Left cardiac atrium (tissue), 4 donors: ENCODE measurements at places on chromosomes 5 and 9. TPM values are rescaled to one million over a fixed set of nuclear protein-coding genes. Genes with fewer than 3 reads are reported as not detected.

Gene RELL2
- total RNA-seq, result 1.4 TPM

Gene SLC46A2
- total RNA-seq, result not detected

Gene JADE2
- 49.0 TPM for total RNA-seq

DNA sequence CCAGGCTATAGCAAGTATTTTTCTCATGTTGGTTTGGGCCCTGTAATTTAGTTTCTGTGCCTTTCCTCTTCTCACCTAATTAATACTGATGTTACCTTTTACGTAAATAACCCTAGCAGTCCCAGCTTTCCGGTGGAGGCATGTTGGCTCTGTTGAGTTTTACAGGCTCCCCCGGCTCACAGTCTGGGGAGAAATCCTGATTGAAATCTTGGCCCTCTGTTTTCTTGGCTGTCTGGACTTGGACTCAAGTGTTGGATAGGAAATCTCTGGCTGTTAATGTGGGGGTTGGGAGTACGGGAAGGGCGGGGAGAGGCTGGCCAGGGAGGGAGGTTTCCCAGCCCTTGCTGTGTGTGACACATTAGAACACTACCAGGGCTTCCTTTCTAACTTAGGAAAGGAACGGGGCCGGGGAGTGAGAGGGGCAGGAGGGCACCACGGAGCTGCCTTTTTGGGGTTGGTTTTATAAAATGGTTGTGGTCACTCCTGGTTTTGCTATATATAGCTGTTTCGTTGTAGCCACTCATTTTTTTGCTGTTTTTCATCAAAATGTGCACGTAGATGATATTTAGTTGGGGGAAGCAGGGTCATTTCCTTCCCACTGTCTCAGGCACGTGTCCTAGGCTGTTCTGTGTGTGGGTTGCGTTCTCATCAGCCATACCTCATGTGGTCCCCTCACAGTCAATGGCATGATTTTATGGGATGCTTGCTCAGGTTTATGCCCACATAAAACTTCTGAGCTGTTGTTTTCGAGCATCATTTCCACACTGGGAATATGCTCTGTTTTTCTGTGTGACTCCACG is 11.0 kb downstream of the TRIO start:
- peak; percentile 80 for DNase-seq

Gene SV2C
- 0.06 TPM for total RNA-seq

Gene LCN1
- not detected for total RNA-seq

- DNase-seq, result no peak
Observed at GRCh38 chr9:118570066-118570465, 799.2 kb downstream of the BRINP1 start.

DNA sequence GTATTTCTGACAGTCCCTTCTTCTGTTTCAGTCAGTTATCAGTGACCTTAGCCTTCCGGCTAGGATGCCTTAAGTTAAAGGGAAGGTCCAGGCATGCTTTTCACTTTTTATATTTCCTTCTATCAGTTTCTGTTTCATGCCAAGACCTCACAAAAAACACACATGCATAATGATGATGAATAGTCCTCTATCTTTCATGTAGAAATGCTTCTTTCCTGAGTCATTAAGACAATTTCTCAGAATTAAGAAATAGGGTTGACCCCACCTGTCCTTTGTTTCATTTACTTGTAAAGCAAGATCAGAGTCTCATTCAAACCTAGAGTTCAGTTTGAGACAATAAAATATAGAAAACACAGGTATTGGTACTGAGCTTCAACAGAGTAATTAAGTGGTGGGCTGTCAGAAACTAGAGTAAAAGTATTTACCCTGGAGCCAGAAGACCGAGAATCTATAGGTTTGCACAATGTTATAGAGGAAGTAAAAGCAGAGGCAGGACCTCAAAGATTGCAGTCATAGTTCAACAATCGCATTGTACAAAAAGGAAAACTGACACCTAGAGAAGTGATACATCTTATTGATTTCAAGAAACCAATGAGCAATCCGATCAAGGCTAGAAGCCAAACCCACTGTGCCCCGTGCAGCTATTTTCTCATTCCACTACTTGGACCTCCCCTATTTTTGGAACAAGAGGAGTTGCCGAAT is 118.7 kb upstream of the PUM3 start:
- DNase-seq, result no peak

- no peak for DNase-seq
Observed at GRCh38 chr5:107451028-107451427, 219.7 kb downstream of the EFNA5 start.

GRCh38 chr5:75534734-75535133 is 23.0 kb downstream of the POLK start:
- DNase-seq, result no peak

Gene HRH2
- 20.0 TPM for total RNA-seq

GRCh38 chr5:132540764-132541163 is 2.6 kb downstream of the IL5 start:
- no peak for DNase-seq

- DNase-seq, result no peak
Observed at GRCh38 chr9:79040671-79041070, 531.1 kb upstream of the TLE4 start.

DNA sequence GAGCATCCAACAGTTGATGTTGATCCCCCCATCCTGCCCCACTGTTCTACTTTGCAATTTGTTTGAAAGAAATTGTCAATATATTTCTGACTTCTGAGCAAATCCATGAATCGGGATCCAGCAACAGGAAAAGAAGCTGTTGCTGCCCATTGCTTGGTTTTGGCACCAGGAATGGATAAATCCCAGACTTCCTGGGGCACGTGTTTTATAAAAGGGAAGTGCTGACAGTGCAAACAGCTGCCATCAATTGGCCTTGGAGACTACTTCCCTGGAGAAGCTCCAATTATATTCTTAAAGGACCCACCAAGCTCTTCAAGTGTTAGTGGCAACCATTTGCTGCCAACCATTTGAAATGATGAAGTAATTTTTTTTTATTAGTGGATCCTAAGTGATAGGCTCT is 13.7 kb downstream of the STK32A start:
- no peak for DNase-seq

- DNase-seq, result no peak
Observed at GRCh38 chr5:178530526-178530925, 59.7 kb downstream of the COL23A1 start.

Gene PALM2AKAP2
- 97.6 TPM for total RNA-seq

Gene GPX8
- total RNA-seq, result 21.8 TPM

DNA sequence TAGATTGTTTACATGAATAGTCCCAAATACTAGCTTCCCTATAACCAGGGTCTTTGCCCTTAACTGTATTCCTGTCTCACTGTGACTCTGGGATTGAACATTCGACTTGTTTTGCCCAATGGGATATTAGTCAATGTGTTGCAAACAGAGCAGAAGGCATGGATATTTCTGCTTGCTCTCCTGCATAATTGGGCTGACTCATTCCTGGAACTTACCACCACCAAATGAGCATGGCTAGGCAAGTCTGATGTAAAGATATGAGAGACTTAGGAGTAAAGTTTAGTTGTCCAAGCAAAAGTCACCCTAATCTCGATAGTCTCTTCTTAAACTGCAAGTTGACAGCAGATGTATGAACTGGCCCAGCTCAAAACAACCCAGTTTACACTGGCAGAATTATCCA is 273.5 kb upstream of the CCNG1 start:
- no peak for DNase-seq

Gene DYNC2I2
- total RNA-seq, result 20.3 TPM

- no peak for DNase-seq
Observed at GRCh38 chr5:10789726-10790125, 28.7 kb upstream of the DAP start.

- no peak for DNase-seq
Observed at GRCh38 chr9:99905833-99906402, 536 bp upstream of the STX17 start.

Gene CAMK4
- 0.63 TPM for total RNA-seq

DNA sequence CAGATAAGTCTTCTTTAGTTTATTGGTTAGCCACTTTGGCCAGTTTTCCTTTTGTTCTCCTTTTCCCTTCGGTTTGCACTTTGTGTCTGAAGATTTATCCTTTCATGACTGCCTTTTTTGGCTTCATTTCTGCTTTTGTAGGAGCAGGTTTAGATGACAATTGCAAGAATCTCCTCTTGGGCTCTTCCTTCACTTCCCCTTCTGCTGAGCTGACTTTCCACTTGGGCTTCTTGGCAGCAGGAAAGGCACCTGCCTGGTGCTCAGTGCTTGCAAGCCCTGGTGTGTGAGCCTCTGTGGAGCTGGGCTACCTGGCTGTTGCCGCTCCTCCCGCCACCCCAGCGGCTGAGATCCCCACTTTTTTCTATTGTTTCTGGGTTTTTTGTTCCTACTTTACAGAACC is 7.3 kb downstream of the CCDC112 start:
- DNase-seq, result no peak

Gene SHC3
- total RNA-seq, result 1.5 TPM

- no peak for DNase-seq
Observed at GRCh38 chr5:96563816-96564215, 98.4 kb upstream of the CAST start.

DNA sequence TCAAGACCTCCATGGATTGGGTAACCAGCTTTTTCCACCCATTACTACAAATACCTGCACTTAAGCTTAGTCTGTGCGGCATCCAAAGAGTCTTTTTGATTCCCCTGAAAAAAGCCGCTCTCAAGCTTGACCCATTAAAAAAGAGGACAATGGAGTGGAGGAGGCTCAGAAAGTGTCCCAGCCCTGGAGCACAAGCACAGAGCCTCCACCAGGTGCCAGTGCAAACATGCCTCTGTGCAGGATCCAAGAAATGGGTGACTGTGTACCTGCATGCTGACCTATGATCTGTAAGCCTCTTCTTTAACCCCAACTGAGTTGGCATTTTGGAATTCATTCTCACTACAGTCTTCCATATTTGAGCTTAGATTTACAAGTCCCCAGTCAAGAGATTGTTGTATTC is 168.3 kb upstream of the TLE4 start:
- DNase-seq, result no peak

GRCh38 chr5:142059304-142059940 is 46.6 kb upstream of the GNPDA1 start:
- DNase-seq, result no peak

DNA sequence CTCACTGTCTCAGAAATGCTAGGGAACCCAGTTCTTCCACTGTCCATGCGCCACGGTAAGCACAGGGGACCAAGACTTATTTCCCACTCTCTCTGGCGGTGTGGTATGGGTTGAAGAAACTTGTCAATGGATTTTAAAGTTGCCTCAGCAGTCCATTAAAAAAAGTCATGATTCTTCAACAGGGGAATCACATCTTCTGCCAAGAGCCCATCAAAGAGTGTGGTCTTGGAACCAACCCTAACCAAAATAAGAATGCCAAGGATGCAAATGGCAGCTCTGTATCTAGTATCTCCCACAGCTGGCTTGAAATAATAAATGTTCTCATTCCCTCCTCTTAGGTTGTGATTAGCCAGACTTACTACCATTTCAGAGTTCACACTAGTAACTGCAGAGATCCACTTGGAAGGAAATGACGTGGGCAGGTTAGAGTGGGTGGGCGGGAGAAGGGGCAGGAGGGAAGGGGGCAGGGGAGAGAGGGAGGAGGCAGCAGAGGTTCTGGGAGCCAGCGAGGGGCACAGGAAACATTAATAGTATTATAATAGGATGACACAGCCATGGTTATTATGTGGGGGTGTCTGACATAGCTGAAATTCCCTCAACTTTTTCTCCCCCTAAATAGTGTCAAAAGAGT is 17.6 kb downstream of the PTCH1 start:
- DNase-seq, result no peak

Gene TRIM14
- total RNA-seq, result 4.3 TPM

Gene TXNDC8
- total RNA-seq, result not detected

- no peak for DNase-seq
Observed at GRCh38 chr5:95583992-95584391, 29.1 kb downstream of the ARSK start.

DNA sequence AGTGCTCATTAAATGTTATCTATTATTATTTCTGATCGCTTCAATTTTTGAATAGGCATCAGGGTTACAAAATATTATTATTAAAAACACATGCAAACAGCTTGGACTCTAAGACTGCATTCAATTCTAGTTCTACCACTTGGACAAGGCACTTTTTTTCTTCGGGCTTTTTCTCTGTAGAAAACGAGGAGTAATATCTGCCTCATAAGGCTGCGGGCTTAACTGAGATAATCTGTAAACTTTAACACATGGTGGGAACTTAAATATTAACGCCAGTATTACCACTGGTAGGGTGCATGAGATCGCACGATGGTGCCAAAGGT is 511 bp upstream of the SPDL1 start:
- DNase-seq, result no peak

GRCh38 chr5:141866096-141866495 is 12.1 kb downstream of the PCDH1 start:
- DNase-seq, result no peak

DNA sequence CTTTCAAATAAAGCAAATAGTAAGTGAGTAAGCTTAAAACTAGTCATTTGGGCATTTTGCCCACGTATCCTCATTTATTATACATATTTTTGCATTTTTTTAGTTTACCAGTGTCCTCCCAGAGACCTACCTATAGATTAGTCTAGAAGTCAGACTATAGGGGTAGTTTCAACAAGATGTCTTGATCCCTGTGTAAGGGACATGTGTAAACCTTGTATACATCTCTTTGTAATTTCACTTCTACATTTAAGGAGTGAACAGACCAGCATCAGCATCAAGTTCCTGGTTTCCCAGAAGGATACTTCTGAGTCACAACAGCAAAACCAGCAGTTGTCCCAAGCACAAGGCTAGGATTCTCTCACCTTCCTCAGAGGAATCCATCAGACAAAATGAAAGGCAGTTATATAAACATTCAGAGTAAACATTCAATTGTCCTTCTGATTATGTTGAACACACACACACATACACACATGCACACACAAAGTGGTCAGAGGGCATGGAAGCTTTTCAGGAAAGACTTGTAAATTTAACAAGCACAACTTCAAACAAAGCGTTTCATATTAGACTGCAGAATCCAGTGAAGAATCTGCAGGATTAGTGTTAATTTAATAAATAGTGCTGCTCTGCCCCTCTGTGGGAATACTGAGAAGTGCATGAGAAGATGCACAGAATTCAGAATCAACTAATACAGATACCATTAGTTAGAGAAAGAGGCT is 55.4 kb downstream of the HINT1 start:
- DNase-seq, result no peak

DNA sequence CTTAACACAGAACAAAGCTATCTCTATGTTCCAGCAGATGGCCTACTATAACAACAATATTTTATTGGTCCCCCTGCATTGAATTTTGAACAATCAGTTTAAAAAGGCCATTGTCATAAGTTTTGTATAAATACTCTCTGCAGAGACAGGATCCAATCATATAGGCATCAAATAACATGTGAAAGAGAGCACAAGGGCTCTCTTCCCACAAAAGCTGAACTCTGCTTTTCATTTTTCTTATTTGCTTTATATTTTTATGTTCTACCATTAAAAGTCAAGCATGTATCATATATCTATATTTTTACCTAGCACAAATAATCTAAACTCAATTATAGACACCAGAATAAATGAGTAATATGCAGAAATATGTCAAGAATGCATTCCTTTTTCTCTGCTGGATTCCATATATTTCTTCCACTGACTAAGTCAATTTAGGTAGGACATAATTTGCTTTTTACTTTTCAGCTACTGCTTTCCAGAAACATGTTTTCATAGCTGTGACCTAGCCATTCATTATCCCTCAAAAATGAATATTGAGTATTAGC is 143.6 kb downstream of the CDH9 start:
- DNase-seq, result no peak
